ENCODE measurements at places on chromosomes 7 and 10.

- no peak for DNase-seq
Measured at GRCh38 chr10:131963811-131964210, 17.9 kb downstream of the BNIP3 start.

DNA sequence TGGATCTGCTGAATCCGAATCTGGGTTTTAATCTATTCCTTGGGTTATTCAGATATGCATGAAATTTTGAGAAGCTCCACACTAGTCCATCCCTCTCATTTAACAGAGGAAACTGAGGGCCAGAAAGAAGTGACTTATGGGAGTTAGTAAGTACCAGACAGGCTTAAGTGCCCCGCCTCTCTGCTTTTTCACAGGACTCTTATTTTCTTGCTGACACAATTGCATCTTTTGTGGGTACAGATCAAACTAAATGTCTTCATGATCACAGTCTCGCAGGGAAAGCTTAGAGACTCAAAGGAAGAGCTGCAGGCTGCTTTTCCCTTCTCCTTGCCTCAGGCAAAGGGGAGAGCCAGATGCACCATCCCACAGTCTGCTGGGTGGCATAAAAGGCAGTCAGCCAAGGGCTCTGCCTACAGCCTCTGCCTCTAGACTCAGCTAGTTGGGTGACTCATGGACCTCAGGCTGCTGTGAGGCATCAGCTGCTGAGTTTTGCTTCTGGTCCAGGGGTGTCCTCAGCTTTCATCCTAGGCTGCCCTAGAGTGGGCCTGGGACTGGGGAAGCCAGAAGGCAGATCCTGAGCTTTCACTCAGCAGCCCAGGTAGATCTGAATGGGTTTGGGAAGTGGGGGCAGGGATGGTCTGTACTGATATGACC lies 11.6 kb downstream of the GOLGA7B start:
- DNase-seq, result no peak

DNA sequence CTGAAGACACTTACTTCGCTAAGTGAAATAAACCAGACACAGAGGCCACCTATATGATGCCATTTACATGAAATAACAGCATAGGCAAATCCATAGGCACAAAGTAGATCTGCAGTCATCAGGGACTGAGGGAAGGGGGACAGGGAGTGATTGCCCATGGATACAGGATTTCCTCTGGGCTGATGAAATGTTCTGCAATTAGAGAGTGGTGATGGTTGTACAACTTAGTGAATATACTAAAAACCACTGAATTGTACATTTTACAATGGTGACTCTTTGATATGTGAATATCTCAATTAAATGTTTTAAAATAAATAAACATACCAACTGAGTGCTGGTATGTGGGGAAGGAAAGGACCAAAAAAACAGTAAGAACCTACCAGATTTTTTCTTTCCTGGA lies 20.4 kb downstream of the PPA1 start:
- no peak for DNase-seq

- DNase-seq, result no peak
Measured at GRCh38 chr10:17790651-17791050, 18.5 kb upstream of the MRC1 start.

- DNase-seq, result no peak
Measured at GRCh38 chr10:99057936-99058690, 177.5 kb downstream of the HPSE2 start.

DNA sequence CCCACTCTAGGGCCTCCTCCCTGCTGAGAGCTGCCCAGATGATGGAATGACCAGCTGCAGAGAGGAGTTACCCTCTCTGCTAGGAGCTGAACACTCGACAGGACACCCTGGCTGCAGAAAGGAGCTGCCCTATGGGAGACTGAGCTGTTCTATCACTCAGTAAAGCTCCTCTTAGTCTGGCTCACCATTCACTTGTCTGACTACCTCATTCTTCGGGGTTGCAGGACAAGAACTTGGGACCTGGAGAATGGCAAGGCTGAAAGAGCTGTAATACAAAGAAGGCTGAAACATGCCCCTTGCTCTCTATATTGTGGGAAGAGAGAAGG lies 30.5 kb downstream of the CRTAC1 start:
- no peak for DNase-seq

- DNase-seq, result no peak
Measured at GRCh38 chr10:2111965-2112364, 374.6 kb upstream of the ADARB2 start.

DNA sequence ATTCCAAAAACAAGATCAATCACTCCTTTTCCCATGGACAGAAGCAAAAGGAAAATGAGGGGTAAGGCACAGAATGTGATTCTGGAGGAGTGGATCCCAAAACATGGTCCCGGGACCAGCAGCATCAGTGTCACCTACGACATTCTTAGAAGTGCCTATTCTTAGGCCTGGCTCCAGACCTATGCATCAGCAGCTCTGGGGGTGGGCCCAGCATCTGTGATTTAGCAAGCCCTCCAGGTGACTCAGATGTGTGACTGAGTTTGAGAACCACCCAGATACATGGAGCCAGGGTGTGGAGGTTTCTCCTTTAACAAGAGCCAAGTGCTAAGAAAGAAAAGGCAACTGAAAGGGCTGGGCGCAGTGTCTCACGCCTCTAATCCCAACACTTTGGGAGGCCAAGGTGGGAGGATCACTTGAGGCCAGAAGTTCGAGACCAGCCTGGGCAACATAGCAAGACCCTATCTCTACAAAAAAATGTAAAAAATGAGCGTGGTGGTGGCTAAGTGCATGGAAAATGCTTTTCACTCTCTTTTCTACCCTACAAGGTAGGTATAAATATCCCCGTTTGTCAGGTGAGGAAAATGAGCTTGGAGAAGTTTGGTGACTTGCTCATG lies 17.1 kb upstream of the ARPC1A start:
- no peak for DNase-seq

GRCh38 chr10:96367470-96367869 lies 8.7 kb upstream of the OPALIN start:
- no peak for DNase-seq

GRCh38 chr10:86357041-86357440 lies 9.6 kb downstream of the GRID1 start:
- no peak for DNase-seq

GRCh38 chr10:130806426-130806825 lies 505.1 kb downstream of the TCERG1L start:
- DNase-seq, result no peak

- DNase-seq, result no peak
Measured at GRCh38 chr10:91909117-91909677, at the start of gene FGFBP3. Gene FGFBP3 (minus strand): TSS chr10:91909486. CDS start chr10:91908969, 517 bp downstream.

DNA sequence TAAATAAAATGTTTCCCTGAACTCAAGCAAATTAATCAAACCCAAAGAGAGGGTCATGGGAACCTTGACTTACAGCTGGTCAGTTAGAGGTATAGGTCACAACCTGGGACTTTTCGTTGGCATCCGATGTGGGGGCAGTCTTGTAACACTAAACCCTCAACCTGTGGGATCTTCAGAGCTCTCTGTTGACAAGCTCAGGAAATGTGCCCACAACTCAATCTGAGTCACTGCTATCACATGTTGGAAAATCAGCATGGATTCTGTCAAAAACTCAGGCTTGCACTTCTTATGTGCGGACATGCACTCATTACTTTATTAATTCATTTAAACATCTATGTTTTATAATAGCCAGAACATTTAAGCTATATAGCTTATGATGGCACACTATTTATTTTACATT lies 424.6 kb upstream of the SORCS1 start:
- no peak for DNase-seq

DNA sequence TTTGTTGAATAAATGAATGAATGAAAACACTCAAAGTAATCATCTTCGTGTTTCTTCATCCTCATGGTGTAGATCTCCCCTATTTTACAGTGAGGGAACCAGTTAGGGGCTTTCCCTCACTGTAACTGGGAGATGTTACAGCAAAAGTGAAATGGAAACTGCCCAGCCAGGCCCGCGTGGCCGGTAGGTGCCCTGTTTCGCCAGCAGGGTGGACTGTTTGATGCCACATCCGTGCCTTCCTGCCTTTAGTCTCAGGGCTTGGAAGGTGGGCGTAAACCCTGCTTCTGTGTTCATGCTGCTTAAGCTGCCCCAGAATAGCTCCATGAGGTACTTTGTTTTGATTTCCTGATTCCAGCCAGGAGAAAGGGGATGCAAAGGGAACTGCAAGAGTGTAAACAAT lies 268.8 kb downstream of the PLXNA4 start:
- no peak for DNase-seq

- no peak for DNase-seq
Measured at GRCh38 chr7:157877298-157878090, 540.7 kb downstream of the DNAJB6 start.

GRCh38 chr10:16779384-16779915 lies 37.8 kb downstream of the RSU1 start:
- peak; percentile 31 for DNase-seq

DNA sequence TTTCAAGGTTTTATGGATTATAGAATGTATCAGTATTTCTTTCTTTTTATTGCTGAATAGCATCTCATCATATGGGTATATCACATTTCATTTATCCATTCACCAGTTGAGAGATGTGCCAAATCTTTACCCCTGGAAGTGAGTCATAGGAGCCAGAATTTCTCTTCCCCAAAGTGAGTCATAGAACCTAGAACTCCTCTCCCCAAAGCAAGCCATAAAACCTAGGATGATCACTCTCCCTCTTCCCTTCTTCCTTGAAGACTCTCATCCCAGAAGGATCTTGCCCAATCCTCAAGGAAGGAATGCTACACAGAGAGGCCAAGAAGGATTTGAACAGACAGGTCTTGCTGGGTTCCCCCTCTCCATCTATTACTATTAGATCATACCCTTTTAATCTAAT lies 199.9 kb downstream of the EVX1 start:
- no peak for DNase-seq

- DNase-seq, result no peak
Measured at GRCh38 chr10:77185696-77186095, 451.9 kb downstream of the KCNMA1 start.

DNA sequence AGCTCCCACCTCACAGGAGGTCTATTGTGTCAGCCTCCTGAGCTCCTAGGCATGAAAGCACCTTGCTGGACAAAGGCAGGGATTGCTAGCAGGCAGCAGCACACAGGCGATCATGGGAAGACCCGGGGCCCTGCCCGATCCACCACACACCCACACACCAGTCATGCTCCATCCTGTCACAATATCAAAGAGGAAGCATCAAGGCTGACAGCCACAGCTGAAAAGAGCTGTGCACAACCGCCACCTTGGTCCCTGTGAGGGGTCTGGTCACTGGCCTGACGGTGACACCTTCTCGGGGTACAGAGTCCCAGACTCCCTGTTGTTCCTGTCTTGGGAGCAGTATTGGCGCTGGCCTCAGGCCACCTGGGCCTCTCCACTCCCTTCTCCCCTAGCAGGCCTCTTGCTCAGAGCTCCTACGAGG lies 89.7 kb upstream of the RET start:
- DNase-seq, result no peak

GRCh38 chr7:128014811-128015210 lies 16.4 kb downstream of the LRRC4 start:
- no peak for DNase-seq

DNA sequence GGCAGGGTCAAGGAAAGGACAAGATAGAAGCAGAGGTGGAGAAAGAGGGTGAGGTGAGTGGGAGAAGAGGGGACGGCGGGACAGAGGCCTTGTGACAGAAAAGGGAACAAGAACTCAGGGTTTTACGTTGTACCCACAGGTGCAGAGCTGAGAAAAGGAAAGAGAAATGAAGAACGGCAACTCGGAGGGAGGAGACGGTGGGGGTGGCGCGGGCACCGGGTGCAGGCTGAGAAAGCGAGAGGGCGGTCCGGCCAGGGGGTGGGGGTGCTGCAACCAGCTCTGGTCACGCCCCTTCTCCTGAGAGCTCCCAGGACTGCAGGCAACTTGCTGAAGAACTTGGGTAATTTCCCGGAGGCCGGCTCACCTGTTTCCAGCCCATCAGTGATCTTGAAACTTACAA lies 65.3 kb downstream of the CARD11 start:
- peak; percentile 71 for DNase-seq

DNA sequence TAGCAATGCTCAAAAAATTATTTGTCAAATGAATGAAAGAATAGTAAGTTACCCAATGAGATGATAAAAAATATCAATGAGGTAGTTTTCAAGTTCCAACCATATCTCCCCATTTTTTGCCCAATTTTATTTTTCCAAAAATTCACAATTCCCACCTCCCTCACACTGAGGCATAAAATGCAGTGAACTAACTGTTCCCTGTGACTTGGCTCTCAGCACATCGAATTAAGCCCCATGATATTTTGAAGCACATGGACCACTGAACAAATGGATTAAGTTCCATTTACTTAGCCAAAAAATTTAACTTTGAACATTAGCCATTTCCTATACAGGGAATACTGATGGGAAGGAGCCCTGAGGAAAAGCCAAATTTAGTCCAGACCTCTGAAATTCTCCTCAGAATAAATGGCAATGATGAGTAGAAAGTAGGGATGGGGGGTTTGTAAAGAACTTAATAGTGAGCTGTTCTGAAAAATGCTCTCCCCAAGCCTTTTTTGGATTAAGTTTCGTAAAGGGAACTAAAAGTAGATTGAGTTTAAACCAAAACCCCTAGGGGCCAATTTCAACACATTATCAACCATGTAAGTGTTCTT lies 166.3 kb upstream of the GRM3 start:
- DNase-seq, result no peak

DNA sequence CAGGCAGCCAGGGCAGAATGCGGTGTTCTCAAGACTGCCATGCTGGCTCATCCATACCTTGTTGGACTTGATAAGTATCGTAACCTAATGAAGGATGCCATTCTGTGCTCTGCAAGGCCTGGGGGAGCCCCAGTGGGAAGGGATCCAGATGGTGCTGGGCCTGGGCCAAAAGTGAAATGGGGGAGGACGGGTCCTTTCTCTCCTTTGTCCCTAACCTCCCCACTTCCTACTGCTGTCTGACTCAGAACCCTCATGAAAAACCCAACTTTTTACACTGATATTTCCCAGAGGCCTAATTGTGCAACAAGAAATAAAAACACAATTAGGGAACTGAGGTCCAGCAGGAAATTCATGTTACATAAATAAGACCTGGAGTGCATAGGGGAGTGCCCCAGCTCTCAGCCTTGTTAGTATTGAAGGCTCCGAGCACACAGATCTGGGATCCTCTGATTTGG lies 193.7 kb upstream of the SVIL start:
- DNase-seq, result no peak

DNA sequence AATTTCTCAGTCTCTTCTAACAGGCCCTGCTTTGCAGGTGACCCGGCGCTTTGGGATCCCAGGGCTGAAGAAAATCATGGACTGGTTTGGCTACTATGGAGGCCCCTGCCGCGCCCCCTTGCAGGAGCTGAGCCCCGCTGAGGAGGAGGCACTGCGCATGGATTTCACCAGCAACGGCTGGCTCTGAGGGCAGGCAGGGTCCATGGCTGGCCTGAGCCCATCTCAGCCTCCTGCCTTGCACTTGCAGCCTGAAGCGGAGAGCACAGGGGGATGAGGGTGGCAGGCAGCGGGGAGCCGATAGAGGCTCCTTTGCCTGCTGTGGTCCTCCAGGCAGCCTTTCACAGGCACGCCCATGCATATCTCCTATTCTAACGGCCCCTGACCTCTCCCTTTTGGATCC lies 21.8 kb downstream of the MORN4 start:
- no peak for DNase-seq

- no peak for DNase-seq
Measured at GRCh38 chr10:46301056-46301645, 14.4 kb downstream of the ANTXRL start.

DNA sequence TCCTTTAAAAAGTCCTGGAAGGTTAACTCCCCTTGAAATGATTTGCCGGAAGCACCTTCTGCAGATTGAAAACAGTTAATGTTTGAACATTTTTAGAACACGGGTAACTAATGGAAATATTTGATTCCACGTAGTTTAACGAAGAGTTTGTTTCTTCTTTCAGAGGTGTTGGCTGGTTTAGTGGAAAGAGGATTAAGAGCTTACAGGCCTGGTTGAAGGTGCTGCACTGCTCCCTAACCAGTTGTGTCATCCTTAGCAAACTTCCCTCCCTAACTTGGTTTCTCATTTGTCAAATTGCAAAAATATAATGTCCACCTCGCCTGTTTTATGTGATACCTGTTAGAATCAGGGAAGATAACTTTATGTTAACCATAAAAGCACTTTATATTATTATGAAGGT lies 243.0 kb upstream of the FZD8 start:
- no peak for DNase-seq

Measured in activated CD8-positive, alpha-beta memory T cell treated with anti-CD3 and anti-CD28 coated beads for 4 hours (primary cell).